T-helper 9 cell (primary cell): ENCODE measurements at places on chromosomes 12 and 14.
A peak's percentile ranks its signal among the peaks of the same experiment; 100 is the strongest.

DNA sequence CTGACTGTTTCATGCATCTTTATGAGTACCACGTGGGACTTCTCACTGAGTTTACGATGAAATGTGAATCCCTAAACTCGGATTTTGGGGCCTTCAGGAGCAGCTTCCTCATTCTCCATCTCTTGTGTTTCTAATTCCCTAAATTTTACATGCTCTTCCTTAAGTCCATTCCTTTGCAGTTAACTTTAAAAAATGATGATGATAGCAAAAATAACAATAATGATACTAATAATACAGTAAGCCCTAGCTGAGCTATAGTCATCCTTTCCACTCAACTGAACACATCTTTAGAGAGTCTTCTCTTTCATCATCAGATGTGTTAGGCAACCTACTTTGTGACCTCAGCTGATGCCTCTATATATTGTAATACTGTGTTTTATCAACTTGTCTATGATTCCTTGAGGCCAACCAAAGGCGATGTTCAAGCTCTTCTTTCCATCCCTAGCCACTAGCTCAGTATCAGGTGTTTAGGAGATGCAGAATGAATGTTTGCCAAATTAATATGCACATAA lies 1196.4 kb downstream of the VRK1 start:
- DNase-seq = no peak

- no peak for DNase-seq
Observed at GRCh38 chr12:82650627-82651337, 35.9 kb upstream of the TMTC2 start.

- DNase-seq = no peak
Observed at GRCh38 chr12:86727160-86727559, 471.0 kb upstream of the MGAT4C start.

DNA sequence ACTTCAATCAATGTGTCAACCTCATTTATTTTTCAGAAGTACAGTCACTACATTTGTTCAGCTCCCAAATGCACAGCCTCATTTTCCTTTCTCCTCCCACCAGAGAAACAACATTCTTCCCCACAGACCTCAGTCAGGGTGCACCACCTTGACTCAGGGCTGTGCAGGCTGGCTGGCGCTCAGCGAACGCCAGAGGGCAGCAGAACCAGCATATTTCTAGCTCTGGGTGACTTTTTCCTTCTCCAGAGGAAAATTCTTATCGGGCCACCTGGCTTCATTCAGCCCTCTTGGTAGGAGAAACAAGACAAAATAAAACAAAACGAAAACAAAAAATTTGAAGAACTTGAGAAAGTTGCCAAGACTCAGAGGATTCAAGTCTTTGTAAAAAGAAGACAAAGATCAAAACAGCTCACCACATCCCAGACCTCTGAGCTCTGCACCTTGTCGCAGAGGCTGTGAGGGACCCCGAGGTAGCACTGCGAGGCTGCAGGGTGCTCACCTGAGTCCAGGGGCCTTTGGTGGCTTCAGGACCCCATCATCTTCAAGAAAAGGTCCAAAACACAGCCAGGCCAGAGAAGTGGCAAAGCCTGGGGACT lies 33.7 kb downstream of the PAH start:
- peak; percentile 14 for DNase-seq

DNA sequence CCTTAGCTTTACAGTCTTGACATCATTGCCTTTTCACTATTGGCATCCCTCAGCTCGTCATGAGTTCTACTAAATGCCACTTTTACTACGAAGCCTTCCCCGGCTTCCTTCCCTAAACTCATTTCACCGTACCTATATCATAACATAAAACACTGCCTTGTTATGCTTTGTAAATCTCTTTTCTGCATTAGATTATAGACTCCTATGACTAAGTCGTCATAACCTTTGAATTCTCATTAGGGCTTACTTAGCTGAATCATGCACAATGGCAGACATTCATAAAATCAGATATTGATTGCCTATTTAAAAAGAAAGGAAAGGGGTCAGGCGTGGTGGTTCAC lies 21.0 kb downstream of the BTG1 start:
- DNase-seq = no peak

GRCh38 chr14:105489542-105490266 lies 1.3 kb upstream of the TEDC1 start:
- DNase-seq = peak; percentile 84
